ENCODE measurements at places on chromosomes 3 and 15. TPM values are rescaled to one million over a fixed set of nuclear protein-coding genes. Genes with fewer than 3 reads are reported as not detected.

Gene GOLGA6B
- not detected for total RNA-seq

Gene STARD5
- 12.7 TPM for total RNA-seq

Gene TTC23
- 29.1 TPM for total RNA-seq

Gene ASB14
- not detected for total RNA-seq

Gene CCDC54
- total RNA-seq: not detected

Gene THBS1
- total RNA-seq: 2,745 TPM

Gene ANKRD63
- not detected for total RNA-seq

Gene GOLGA8N
- 6.8 TPM for total RNA-seq

Gene CNTN6
- total RNA-seq: 0.86 TPM

Gene EFCAB12
- total RNA-seq: 0.03 TPM

Gene GP9
- total RNA-seq: not detected

Gene RYR3
- 0.07 TPM for total RNA-seq

Gene ACTRT3
- total RNA-seq: 6.4 TPM

Gene SPTBN5
- 0.20 TPM for total RNA-seq

Gene CCDC13
- total RNA-seq: 0.36 TPM

Gene TNFAIP8L3
- 6.9 TPM for total RNA-seq

Gene ATP13A4
- total RNA-seq: 0.36 TPM

Gene RTP4
- total RNA-seq: 0.59 TPM

Gene CORO2B
- 32.9 TPM for total RNA-seq

Gene XIRP1
- total RNA-seq: 0.07 TPM

Gene DTWD1
- 60.1 TPM for total RNA-seq

Gene MYZAP
- total RNA-seq: 0.07 TPM

Gene LMCD1
- 49.8 TPM for total RNA-seq

Gene GLDN
- total RNA-seq: 3.7 TPM

Gene GOLGA8S
- 0.10 TPM for total RNA-seq

Gene LAMB2
- total RNA-seq: 2,279 TPM

Gene GOLGA6L10
- total RNA-seq: 0.85 TPM

Gene ZSCAN2
- 6.5 TPM for total RNA-seq
